ENCODE measurements at places on chromosomes 5 and 9. TPM values are rescaled to one million over a fixed set of nuclear protein-coding genes. Genes with fewer than 3 reads are reported as not detected.

The FOXI1 gene
- not detected for total RNA-seq

The OR1N1 gene
- total RNA-seq = not detected

The PIP5K1B gene
- total RNA-seq = 36.4 TPM

The FREM1 gene
- total RNA-seq = 4.5 TPM

The KCNT1 gene
- 4.2 TPM for total RNA-seq
